ENCODE measurements at places on chromosomes 6 and 20.

GRCh38 chr20:49768204-49769047, 44.2 kb upstream of the SLC9A8 start:
- no peak for DNase-seq

DNA sequence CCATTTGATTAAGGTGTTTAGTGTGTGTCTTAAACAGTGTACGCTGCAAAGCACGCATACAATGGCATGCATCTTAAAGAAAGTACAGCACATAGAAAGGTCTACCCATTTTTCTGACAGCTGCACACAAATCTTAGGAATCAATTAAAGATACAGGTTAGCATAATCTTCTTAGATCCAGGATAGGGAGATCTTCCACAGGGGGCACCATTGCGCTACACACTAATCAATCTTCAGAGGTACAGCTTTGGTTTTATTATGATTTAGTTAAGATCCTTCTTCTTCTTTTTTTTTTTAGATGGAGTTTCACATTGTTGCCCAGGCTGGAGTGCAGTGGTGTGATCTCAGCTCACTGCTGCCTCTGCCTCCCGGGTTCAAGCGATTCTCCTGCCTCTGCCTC, 63.7 kb upstream of the BEND3 start:
- no peak for DNase-seq

DNA sequence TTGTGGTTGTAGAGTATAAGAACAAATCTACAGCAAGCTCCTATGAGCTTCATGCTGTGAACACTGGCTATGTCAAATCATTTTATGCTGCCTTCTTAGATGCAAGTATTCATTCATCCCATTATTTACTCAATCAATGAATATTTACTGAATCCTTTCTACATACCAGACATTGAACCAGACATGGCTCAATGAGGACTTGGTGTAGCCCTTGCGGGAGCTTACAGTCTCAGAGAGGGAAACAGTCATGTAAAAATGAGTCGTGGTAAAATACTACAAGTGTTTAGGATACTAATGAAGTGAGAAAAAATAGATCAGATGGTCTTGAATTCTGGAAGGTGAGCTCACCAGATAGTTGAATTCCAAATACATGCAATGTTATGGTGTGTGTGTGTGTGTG, 44.8 kb upstream of the ENPP1 start:
- no peak for DNase-seq

DNA sequence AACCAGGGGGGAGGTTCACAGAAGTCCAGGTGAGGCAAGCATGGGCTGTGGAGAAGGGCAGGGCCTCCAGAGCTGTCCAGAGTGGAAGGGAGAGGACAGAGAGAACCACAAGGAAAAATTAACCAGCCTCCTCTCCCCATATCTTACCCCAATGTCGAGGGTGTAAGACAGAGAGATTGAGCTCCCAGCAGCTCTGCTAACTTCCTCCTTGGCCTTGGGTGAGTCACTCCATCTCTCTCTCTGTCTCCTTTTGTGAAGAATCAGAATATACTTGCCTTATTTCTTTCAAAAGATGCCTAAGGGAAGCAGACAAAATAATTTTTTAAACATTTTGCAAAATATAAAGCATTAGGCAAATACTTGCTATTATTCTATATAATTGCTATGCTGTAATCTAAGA, 58.3 kb upstream of the IYD start:
- DNase-seq, result no peak

GRCh38 chr6:26432627-26433201, 7.6 kb upstream of the BTN3A3 start:
- no peak for DNase-seq

- DNase-seq, result no peak
Observed at GRCh38 chr6:142833798-142834197, 111.2 kb downstream of the HIVEP2 start.

DNA sequence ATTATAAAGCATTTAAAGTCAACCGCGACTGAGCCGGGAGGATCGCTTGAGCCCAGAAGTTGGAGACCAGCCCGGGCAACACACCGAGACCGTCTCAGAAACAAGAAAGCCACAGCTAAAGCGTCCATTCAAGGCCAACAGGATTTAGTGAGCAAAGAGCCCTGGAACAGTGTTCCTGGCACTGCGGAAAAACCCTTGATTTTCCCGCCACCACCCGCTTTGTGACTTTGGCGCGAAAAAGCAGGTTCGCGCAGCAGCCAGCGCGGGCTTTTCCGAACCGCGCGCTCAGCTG, 669 bp downstream of the PCNA start:
- DNase-seq, result no peak

DNA sequence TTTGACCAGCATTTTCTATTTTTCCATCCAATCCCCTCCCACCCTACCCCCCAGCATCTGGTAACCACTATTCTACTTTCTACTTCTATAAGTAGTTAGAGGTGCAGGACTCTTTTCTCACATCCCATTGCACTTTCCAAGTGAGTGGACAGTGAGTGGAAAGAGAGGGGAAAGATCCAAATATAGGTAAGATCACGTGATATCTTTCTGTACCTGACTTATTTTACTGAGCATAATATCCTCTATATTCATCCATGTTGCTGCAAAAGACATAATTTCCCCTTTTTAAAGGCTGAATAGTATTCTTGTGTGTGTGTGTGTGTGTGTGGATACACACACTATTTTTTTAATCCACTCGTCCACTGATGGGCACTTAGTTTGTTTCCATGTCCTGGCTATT, 18.1 kb downstream of the RBM24 start:
- DNase-seq, result no peak

- no peak for DNase-seq
Observed at GRCh38 chr20:2750491-2751251, 49.8 kb downstream of the CPXM1 start.
